Cerebellar nuclear complex (tissue), 1 donor: ENCODE measurements at places on chromosomes 13 and 19.

DNA sequence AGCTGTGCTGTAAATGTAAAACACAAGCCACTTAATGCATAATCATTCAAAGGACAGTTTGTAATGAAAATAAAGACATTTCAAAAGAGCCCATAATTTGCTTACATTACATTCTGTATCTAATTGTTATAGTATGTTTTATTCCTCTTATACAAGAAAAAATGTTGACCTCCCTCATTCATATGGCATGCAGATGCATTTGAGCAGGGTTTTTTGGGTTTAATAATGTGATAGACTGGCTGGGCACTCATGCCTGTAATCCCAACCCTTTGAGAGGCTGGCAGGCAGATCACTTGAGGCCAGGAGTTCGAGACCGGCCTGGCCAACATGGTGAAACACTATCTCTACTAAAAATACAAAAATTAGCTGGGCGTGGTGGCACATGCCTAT is 11.6 kb upstream of the ARL11 start:
- DNase-seq: no peak

DNA sequence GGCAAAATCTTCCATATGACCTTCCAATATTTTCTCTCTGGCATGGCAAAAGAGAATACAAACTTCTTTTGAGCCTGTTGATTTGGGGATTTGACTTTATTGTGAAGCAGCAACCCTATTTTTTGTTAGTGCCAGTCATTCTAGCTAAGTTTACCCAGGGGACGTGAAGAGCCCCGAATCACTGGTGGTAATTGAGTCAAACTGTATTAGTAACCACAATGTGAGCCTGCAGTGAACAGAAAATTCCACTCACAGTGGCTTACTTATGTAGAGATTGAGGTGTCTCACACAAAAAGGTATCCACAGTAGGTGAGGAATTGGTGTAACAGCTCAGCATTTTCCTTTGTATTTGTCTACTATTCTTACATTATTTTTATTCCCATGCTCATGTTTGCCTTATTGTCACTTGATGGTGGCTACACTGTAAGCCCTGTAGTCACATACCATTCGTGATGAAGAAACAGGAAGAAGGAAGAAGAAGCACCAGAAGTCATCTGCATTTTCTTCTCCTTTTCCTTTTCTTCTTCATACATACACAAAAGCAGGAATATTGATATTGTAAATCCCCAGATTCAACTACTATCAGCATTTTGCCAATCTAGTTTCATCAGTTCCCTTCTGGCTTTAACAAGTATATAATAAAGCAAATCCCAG is 33.3 kb upstream of the MYCBP2 start:
- no peak for DNase-seq

DNA sequence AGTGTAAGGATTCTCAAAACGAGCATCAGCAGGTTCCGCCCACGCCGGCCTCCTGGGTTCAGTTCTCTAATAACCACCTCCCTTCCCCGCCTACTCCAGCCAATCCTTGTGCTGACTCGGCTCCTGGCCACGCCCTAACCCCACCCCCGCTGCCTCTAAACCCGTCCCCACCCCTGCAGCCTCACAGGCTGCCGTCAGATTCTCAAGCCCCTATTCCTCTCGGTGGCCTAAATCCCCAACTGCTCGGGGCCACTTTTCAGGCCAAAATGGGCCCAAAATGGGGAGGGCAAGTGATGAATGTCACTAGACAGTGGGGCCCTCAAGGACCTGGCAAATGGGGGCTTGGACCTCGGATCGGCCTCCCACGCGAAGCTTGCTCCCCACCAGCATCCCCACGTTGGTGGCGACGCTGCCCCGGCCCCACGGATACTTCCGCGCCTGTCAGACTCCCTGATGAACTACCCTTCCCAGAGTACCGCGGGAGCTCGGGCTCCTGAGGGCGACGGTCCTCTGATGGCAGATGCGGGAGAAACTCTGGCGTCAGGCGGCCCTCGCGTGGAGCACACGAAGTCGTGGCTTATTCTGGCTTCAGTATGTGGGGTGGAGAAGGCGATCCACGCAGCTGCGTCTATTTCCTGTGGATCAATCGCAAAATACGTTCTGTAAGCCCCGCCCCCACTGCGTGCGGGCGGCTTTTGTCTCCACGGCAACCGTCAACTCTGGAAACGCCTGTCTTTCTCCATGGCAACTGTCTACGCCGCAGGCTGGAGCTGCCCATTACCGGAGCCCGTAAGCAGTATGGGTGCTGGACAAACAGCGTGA is 24.8 kb downstream of the ZNF473 start:
- DNase-seq: peak; percentile 43

DNA sequence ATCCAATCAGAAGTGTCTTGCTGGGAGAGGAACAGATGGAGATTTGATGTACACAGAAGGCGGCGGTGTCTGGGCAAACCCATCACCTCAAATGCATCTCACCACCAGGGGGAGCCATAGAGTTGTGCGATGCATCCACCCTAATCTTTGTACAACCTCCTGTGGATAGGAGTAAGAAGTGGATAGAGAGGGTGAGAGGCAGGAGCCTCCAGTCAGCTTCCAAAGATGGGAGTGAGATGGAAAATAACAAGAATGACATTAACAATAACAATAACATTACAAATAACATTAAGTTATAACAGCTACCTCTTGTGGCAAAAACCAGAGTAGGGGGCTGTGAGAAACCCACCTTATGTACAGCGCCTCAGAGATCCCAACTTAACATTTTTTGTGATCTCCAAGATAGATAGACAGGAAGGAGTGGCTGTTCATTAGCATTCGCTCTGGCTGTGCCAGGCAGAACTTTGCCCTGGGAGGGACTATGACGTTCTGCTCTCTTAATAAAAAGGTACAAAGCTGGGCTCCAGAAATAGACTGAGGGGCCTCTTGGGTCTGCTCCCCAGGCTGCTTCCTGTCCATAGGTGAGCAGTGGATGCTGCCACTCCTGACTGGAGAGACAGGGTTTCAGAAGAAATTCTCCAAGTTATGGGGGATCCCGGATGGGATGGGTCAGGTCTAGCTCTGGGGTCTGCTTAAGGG is 5.2 kb upstream of the CEACAM18 start:
- no peak for DNase-seq

GRCh38 chr19:48614436-48615230 is at the start of gene FAM83E:
Gene FAM83E, minus strand, starts transcription at chr19:48615076. Its CDS starts 1,704 bp downstream, at chr19:48613372.
- DNase-seq: no peak

GRCh38 chr19:2064395-2064787 is 13.3 kb upstream of the MKNK2 start:
- DNase-seq: no peak

DNA sequence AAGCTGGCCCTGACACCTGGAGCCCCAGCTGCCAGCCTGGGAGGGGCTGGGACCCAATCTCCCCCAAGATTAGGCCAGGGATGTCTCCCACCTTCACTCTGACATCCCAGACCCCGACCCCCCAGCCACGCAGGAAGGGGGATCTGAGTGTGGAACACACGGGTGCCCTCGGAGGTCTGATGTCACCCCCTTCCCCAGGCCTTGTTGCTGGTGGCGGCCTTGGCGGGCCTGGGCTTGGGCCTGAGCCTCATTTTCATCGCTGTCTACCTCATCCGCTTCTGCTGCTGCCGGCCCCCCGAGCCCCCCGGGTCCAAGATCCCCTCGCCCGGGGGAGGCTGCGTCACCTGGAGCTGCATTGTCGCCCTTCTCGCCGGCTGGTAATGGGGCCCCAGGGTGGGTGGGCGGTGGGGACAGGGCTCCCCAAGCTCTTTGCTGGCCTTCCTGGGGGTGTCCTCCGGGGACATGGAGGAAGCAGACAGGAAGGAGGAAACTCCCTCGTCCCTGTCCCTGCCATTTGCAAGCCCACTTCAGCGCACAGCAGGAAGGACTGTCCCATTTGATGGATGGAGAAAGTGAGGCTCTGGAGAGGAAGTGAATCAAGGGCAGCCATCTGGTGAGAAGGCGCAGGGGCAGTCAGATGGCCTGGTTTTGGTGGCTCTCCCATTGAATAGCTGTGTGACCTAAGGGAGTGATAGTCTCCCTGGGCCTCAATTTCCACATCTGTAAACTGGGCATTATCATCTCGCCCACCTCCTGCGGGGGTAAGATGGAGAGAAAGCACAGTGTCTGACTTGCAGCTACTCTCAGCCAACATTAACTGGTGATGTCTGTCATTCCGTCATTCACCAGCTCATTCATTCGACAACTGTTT is 3.9 kb downstream of the TTYH1 start:
- DNase-seq: no peak

DNA sequence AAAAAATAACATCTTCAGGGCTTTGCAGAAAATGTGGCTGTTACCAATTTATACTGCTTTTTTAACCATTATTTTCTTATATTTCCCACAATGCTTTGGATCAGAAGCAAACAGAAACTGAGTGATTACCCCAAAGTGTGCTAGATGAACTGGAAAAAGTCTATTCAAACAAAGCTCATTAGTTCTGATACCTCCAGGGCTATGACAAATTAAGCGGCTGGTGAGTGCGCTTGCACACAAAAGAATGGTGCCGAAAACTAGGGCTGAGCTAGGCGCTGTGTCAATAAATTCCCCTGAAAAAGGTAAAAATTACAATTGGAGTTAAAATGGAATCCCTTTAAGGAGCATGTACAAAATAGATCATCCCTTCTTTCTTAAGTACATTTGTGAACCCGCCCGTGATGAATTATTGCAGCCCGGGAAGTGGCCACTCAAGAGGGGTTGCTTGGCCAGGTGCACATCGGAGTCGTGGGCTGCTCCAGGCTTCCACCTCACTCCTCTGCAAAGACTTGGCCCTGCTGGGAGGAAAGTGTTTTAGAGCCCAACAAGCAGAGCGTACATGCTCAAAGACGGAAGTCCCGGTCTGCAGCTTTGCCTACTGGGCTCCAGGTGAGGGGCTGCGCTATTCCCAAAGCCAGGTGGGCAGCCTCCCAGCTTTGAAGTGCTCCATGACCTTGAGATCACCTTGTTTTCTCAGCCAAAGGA is 164.0 kb upstream of the ZNF507 start:
- no peak for DNase-seq

DNA sequence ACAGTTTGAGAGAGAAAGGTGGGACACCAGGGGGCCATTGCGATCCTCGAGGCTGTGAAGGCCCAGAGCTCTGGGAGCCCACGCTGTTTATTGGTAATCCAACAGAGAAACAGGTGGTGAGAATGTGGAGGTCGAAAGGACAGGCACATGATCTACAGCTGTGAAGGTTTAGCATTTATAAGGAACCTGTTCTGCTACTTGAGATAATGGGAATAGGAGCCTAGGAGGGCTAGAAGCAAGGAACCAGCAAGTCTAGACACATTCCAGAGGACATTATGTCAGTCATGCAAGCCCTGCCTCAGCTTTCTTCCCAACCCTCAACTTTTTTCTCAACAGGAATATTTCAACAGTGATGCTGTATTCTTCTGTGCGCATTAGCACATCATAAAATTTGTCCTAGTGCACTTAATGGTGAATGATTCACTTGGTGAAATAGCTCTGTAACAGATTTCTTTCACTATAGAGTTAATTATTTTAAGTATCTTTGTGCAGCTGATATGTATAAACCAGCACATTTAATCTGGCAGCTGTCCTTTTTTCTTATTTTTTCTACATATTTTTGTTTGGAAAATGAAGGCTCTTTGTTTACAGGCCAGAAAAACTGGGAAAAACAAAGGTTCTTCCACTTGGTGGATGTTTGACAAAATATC is 25.4 kb downstream of the ZNF90 start:
- no peak for DNase-seq

DNA sequence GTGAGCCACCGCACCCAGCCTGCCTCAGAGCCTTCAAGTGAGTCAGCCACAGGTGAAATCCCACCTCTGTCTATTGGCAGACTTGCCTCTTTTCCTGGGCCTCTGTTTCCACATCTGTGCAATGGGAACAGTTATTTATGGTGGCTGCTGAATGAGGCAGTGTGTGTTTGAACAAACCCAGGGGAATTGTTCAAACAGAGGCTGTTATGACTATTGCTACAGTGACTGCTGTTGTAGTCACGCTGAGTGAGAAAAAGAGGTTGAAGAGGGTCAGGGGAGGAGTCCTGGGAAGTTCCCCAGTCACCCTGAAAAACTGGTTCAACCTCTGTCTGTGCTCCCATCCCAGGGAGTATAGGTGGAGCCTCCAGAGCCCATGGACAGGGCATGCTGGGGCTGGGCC is at the start of gene CEACAM19:
Gene CEACAM19, plus strand, starts transcription at position 83 of the 400 bp plus-strand sequence. CDS start 450 bp downstream, outside the sequence.
- no peak for DNase-seq

DNA sequence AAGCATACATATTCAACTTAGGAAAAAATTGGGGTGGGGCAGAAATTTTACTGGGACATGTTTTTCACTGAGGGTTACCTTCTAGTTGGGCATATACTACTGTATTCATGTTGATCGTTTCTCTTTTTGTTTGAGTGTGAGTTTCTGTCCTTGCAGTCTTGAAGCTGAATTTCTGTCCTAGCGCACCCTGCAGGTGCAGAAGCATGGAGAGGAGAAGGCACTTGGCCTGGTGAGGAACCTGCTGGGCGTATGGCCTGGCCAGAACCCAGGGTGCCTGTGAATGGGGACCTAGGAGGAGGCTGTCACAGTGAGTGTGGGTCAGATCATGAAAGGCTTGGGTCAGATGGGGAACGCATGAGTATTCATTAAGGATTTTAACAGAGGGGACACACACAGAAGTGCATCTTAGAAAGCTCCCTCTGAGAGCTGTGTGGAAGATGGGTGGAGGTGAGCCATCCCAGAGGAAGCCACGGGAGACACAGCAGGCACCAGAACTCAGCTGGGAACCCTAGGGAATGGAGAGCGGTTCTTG is 36.8 kb downstream of the SERP2 start:
- DNase-seq: no peak

DNA sequence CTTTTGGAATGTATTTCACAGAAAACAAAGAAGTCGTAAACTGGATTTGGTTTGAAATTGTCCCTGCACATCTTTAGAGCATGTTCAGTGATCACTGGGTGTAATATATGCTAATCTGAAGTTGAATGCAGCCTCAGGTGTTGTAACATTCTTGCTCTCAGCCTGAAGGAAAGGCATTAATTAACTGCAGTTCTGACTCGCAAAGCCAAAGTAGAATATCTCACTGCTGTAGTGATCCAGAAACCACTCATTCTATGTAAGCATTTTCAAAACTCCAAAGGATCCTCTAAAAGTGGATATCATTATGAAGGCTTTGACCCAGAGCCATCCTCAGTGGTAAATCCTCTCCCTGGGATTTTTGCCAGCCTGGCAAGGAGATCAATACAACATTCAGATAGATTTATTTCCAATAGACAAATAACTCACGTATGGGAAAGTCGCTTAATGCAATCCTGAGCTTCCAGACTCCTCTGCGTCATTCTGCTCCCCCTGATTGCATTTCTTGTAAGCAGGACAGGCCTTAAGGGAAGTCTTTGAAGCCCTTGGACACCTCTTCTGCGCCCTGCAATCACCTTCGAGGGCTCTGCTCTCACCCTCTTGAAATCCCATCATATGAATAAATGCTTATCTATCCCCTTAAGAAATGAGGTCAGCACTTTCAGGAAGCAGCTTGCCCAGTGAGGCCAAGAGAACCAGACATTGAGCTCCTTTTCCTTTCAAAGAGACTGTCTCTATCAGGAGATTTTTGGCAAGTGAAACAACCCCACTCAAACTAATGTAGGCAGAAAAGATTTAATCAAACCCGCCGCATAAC is 301.7 kb upstream of the NBEA start:
- no peak for DNase-seq
